A172 (cell line): ENCODE measurements at places on chromosomes 1 and 21.

- DNase-seq = peak; percentile 79
These were observed at the start of gene WLS for GRCh38 chr1:68232289-68233148. Gene WLS, minus strand, starts transcription at chr1:68232523. Its CDS starts 224 bp downstream, at chr1:68232299.

DNA sequence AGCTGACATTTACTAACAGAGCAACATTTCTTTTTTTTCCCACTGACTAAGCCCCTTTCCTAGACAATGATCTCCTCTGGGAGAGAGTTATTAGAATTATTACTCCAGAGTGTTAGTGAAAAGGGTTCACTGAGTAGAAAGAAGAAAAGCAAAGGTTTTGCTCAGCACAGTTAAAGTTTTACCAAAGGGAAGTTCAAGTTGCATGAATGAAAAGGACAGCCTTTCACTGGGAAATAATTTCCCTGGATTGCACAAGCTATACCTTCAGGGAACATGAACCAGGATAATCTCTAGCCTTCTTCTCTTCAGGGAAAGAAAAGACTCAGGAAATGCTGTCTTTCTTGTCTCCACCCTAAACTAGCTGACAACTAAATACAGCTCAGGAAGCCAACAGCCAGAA, 71.4 kb upstream of the ESRRG start:
- DNase-seq = no peak

DNA sequence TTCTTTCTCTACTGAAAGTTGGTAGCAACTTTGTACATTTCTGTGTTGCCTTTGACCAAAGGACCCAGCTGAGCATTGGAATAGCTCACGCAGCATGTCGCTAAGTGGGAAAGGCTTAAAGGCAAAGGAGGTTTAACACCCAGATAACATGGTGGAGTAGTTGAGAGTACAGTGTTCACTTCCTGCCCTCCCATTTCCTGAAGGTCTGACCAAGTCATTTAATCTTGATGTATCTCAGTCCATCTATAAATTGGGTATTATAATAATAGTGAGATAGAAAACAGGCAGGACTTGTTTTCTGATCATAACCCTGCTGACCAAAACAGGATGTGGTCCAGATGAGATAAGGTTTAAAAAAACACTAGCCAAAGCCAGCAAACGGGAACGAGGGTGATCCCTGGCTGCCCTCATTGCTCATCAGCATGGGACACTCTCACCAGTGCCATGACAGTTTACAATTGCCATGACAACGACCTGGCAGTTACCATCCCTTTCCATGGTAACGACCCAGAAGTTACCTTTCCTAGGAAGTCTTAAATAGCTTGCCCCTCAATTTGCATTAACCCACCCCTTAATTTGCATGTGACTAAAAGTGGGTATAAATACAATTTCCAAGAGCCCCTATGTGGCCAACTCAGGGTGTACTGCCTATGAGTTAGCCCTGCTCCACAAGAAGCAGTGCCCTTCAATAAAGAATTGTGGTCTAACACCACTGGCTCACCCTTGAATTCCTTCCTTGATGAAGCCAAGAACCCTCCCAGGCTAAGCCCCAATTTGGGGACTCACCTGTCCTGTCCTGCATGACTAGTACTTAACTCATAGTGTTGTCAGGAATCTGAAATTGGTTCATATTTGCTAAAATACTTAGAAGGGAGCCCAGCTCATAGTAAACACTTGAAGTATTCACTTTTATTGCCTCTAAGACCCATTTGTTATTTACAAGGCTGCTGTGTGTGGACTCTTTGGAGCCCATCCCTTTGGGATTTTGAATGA, 28.4 kb upstream of the FHAD1 start:
- DNase-seq = peak; percentile 80

- DNase-seq = peak; percentile 21
These were observed 45.6 kb downstream of the IL23R start for GRCh38 chr1:67211589-67212563.

GRCh38 chr1:235998812-235999211, 66.1 kb downstream of the NID1 start:
- DNase-seq = peak; percentile 66

DNA sequence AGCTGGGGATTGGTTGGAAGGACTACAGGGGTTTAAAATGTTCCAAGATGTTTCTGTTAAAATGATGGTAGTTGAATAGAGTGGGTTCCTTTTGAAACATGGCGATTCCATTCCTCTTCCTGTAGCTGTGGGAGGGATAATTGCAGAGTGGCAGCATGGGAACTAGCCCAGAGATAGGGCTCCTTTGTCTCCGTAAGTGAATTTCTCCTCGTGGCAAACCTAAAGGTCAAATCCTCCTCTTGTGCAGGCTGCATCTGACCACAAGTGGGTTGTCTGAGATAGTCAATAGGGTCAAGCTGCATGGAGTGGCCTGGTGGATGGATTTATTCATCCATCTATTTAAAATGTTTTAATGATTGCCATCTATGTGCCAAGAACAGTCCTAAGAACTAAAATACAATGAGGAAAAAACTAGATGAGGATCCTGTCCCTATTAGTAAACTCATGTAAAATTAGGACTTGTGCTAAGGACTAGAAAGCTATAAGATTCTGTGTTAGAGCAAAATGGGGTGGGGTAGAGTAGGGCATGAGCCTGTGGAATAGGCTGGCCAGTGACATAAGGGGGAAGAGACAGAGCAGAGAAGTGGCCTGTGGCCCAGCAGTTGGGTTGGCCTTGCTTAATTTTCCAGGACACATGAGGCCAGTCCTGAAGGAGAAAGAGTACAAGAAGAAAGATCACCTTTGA, 89.1 kb upstream of the IVNS1ABP start:
- DNase-seq = no peak

DNA sequence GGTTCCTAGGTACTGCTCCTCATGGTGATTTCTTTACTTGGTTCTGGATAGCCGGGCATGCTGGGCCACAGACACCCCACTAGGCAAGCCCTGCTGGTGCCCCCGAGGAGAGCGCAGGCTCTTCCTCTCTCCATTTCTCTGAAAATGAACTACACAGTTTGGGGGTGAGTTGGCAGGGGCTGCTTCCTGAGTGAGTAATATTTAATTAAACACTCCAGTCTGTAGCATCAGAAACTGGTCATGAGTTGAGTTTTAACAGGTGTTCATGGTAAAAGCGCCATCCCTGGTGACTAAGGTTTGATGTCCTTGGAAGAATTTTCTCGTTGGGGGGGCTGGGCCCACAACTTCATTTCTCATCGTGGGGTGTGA, 1.7 kb downstream of the SPSB1 start:
- peak; percentile 87 for DNase-seq

- no peak for DNase-seq
These were observed 32.0 kb upstream of the B3GALT5 start for GRCh38 chr21:39580744-39581143.

DNA sequence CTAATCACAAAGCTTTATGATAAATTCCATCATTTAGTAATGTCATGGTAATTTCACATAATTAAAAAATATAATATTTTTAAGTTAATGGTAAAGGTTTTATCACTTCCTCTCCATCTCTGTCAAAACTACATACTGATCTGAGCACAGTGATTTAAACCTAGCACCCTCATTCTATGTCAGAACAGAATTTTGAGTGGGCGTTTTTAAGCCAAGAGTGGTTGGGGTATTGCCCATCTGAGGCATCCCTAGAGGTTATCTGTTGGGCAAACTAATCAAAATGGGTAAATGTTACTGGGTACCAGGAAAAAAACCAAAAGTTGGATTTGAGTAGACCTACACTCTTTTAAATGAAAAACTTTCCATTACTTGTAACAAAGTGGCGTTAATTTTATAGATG, 100.7 kb upstream of the GFI1 start:
- DNase-seq = no peak

DNA sequence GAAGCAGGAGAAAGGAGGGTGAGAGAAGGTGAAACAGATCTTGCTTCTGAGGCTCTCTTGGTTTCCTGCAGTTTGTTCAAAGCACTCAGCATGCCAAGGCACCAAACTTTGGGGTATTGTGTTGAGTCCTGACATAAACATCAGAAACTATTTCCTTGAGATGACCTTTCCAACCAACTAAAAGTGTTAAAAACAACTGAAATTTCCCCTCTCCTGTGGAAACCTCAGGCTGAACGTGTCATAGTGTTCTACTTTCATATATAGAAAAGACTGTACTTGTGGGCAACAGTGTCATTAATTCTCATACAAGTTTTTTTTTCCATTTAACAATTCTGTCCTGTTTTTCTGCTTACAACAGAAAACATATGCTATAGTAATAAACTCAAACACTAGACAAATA, 6.3 kb upstream of the LYST start:
- no peak for DNase-seq

DNA sequence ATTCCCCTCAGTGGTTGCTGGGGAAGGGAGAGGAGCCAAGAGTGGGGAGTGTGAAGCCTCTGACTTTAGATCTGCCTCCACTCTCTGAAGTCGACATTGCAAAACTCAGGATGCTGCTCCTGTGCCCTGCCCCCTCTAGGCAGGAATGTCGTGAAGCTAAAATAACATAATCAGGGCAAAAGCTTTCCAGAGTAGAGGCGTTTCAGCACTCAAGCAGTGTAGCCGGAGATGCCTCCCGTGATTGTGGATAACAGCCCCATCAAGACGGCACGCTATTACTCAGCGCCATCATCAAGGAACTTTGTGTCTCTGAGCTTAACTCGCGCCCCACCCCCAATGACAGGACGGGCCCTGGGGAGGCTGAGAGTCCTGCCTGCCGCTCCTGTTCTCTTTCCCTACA, 60.0 kb downstream of the FBXO2 start:
- DNase-seq = no peak

DNA sequence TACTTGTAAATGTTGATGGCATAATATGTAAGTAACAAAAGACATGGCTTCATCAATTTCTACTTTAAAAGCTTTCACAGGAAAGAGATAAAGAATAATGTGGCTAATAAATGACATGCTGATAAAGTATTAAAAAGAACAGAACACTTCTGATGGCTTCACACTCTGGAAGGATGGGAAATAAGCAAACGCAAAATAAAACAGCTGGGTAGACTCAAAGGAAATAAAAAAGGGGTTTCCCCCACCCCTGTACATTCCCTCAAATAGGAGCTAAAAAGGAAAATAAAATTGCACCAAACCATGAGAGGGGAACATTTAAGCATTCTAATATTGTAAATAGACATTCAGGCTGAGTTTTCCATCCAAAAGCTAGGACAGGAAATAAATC, 27.0 kb upstream of the DYRK1A start:
- peak; percentile 22 for DNase-seq

- DNase-seq = peak; percentile 15
These were observed 715.5 kb downstream of the NCAM2 start for GRCh38 chr21:21713651-21714180.

DNA sequence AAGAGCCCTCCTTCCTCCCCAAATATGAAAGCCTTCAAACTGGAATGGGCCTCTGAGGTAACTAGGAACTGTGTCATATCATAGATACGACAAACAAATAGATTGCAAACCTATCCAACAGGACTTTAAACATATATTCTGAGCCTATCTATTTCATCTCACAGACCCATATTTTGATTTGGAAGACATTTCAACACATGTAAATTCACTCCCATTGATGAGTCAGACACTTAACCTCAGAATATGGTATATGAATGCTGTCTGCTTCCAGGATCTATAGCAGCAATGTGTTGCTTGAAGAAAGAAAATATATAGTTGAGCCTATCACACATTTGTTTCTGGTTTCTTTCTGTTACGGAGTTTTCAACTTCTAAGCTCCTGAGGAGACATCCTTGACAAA, 221.9 kb upstream of the SAMSN1 start:
- DNase-seq = no peak

- no peak for DNase-seq
These were observed 10.7 kb downstream of the TAF13 start for GRCh38 chr1:109065137-109065536.

- no peak for DNase-seq
These were observed 65.4 kb downstream of the TOMM20 start for GRCh38 chr1:235063068-235063765.
